ENCODE measurements at places on chromosomes 5 and 9. TPM values are rescaled to one million over a fixed set of nuclear protein-coding genes. Genes with fewer than 3 reads are reported as not detected.

- DNase-seq = no peak
- no peaks in the 10 kb centered on the region for H3K4me1 ChIP-seq
- peaks cover 27% of the 10 kb centered on the region for H3K36me3 ChIP-seq
- H3K27ac ChIP-seq = no peak overlapping the region
Measured at GRCh38 chr9:123065196-123065595, 31.7 kb downstream of the GPR21 start.

GRCh38 chr9:6855860-6856259 is 98.1 kb downstream of the KDM4C start:
- H3K4me3 ChIP-seq = no peak overlapping the region
- H3K27me3 ChIP-seq = no peaks in the 10 kb centered on the region
- DNase-seq = no peak
- H3K36me3 ChIP-seq = peaks cover 17% of the 10 kb centered on the region
- no peak overlapping the region for H3K27ac ChIP-seq

DNA sequence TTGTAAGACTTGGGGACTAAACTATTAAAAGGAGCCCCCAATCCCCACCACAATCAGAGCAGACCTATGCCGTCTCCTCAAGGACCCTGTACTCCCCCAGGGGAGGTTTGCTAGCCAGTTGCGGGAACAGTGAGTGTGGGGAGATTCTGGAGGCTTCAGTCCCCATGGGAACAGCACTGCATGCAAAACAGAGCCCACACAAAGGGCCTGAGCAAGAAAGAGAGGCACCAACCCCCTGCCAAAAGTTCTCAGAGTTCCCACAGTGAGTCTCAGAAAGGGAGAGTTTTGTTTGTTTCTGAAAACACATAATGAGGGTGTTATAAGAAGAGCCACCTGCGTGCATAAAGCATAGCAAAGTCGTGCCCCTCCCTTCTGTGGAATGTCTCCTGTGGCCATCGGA is 56.6 kb downstream of the CFAP90 start:
- no peaks in the 10 kb centered on the region for H3K4me1 ChIP-seq
- H3K27me3 ChIP-seq = no peaks in the 10 kb centered on the region
- H3K4me3 ChIP-seq = no peak overlapping the region
- no peak overlapping the region for H3K27ac ChIP-seq

DNA sequence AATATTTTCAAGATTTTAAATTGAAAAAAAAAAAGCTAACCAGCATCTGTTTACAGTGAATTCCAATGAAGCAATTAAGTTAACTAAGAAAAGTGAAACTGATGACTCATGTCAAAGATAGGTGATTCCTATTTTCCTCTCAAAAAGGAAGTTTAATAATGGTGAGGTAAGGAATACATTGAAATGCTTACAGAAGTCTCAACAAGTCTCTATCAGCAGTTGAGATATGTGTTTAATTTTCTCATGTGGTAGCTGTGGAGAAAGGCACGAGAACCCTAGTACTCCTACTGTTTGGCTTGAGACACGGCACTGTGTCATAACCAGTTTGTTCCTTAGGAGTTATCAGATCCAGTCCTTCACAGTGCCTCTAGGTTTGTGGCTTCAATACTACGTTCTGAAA is 114.5 kb downstream of the SLC25A46 start:
- H3K36me3 ChIP-seq = no peaks in the 10 kb centered on the region
- no peaks in the 10 kb centered on the region for H3K4me1 ChIP-seq
- no peak overlapping the region for H3K4me3 ChIP-seq
- DNase-seq = no peak
- no peaks in the 10 kb centered on the region for H3K27me3 ChIP-seq
- H3K27ac ChIP-seq = no peak overlapping the region

- H3K27me3 ChIP-seq = no peaks in the 10 kb centered on the region
- no peak overlapping the region for H3K27ac ChIP-seq
- H3K4me1 ChIP-seq = no peaks in the 10 kb centered on the region
- no peaks in the 10 kb centered on the region for H3K36me3 ChIP-seq
Measured at GRCh38 chr9:83238871-83239640, 176.1 kb upstream of the RASEF start.

- H3K4me3 ChIP-seq = no peak overlapping the region
- no peaks in the 10 kb centered on the region for H3K36me3 ChIP-seq
- H3K27ac ChIP-seq = no peak overlapping the region
- no peaks in the 10 kb centered on the region for H3K4me1 ChIP-seq
- H3K27me3 ChIP-seq = no peaks in the 10 kb centered on the region
Measured at GRCh38 chr5:167770461-167770860, 521.0 kb upstream of the WWC1 start.

DNA sequence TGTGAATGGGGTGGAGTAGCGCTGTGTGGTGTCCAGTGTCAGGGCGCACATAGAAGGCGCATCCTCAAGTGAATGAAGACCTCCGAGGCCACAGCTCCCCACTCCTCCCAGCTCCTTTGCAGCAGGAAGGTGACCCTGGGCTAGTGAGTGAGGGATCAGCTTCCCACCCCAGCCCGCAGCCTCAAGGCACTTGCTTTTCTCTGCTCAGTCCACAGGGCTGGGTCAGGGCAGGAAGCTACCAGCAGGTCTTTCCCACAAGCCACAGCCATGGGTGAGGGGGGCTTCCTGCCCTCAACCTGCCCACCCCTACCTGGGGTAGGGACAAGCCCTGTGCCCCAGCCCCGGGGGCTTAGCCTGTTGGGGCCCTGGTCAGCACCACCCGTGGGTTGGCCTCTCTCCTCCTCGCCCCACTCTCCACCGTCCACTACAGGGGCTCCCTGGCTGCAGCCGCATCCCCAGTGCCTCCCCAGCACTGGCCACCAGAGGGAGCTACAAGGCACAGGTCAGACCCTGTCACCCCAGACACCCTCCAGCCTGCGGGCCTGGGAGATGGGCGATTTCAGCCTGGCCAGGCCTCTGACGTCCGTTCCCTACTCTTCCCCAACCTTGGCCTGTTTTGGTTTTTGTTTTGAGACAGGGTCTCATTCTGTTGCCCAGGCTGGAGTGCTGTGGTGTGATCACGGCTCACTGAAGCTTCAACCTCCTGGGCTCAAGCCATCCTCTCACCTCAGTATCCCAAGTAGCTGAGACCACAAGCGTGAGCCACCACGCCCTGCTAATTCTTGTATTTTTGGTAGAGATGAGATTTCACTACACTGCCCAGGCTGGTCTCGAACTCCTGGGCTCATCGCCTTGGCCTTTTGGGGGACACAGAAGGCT is 1.3 kb upstream of the ABCA2 start:
- no peaks in the 10 kb centered on the region for H3K27me3 ChIP-seq
- DNase-seq = peak; percentile 83
- H3K27ac ChIP-seq = peak overlapping the region; percentile 73
- peak overlapping the region; percentile 68 for H3K4me3 ChIP-seq
- peaks cover 92% of the 10 kb centered on the region for H3K4me1 ChIP-seq

DNA sequence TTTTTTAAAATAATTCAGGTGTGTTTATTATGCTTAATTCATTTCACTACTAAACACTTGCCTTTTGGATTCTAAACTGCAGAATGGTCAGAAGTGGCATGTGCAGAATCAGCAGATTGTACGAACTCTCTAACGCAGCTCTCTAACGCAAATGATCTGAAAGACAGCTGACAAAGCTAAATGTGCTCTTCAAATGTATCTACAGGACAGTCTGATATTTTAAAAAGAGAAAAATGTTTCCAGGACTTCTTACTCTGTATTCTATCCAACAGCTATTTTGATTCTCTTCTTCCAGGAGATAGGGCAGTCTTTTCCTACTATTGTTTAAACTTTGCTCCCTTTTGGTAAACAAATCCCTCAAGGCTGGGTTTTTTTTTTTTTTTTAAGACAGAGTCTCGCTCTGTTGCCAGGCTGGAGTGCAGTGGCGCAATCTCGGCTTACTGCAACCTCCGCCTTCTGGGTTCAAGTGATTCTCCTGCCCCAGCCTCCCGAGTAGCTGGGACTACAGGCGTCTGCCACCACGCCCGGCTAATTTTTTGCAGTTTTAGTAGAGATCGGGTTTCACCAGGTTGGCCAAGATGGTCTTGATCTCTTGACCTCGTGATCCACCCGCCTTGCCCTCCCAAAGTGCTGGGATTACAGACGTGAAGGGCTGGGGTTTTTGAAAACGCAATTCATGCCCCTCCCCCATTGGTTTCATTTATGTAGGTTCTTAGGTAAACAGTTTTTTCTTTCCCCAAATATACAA is 1.2 kb downstream of the NMRK1 start:
- peaks cover 9% of the 10 kb centered on the region for H3K36me3 ChIP-seq
- H3K4me1 ChIP-seq = peaks cover 35% of the 10 kb centered on the region
- peak overlapping the region; percentile 91 for H3K27ac ChIP-seq

DNA sequence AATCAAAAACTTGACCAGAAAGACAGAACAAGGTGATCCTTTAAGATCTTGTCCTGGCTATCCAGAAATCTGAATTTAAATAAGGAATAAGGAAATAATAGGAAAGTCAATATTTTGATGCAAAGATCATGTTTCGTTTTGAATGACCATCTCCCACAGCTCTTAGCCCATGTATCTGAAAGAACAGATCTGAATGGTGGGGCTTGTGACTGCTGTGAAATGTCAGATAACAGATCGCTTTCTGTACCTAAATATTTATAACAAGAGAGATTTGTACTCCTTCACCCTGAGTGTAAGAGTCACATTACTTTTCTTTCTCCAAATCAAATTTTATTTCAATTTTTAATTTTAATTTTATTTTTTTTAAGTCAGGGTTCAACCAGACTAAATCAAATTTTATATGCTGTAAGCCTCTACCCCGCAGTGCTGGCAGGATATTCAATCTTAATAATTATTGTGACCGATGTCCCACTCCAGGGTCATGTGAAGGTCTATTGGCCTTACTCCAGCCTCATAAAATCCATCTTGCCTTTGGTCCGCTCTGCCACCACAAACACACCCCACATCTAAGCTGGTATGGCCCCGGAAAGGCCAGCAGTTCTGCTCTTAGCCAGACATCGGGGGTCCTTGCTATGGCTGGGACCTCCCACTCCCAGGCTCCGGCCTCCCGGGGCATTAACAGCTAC is 7.0 kb upstream of the SLC26A2 start:
- H3K4me1 ChIP-seq = no peaks in the 10 kb centered on the region
- no peak overlapping the region for H3K27ac ChIP-seq
- DNase-seq = no peak
- H3K4me3 ChIP-seq = no peak overlapping the region
- H3K36me3 ChIP-seq = no peaks in the 10 kb centered on the region

DNA sequence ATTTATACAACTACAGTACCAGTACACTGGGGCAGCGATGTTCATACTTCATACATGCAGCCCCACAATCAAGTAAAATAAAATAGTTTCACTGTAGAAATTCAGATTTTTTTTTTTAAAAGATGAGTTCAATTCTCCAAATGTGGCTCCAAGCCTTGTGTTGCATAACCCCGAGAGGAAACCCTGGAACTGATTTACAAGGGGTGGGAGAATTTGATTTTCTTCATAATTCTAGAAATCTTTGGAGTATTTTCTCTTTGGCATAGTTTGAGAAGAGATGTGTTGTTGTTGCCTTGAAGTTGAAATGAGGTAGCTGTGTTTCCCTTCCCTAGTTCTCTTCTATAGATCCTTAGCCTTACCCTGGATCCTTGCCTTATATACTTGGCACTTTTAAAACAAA is 3.1 kb downstream of the RHOBTB3 start:
- no peak overlapping the region for H3K4me3 ChIP-seq
- no peaks in the 10 kb centered on the region for H3K27me3 ChIP-seq
- H3K4me1 ChIP-seq = peaks cover 8% of the 10 kb centered on the region
- H3K36me3 ChIP-seq = peaks cover 2% of the 10 kb centered on the region
- no peak for DNase-seq

DNA sequence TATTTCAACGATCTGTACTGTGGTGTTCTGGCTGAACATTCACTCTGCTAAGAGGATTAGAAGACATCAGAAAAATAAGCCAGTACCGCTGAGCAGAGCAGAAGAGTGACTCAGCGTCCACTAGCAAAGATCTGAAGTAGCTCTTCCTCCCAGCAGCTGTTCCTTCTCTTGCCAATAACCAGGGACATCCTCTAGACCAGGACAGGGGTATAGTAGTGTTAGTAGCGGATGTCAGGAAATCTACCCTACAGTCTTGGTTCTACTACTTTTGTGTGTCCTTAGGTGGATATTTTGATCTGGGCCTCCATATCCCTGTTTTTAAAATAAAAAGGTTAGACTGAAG is 103.6 kb downstream of the TSSK1B start:
- H3K27me3 ChIP-seq = no peaks in the 10 kb centered on the region
- H3K27ac ChIP-seq = no peak overlapping the region
- H3K4me3 ChIP-seq = no peak overlapping the region
- H3K36me3 ChIP-seq = no peaks in the 10 kb centered on the region
- peaks cover 3% of the 10 kb centered on the region for H3K4me1 ChIP-seq
- no peak for DNase-seq

DNA sequence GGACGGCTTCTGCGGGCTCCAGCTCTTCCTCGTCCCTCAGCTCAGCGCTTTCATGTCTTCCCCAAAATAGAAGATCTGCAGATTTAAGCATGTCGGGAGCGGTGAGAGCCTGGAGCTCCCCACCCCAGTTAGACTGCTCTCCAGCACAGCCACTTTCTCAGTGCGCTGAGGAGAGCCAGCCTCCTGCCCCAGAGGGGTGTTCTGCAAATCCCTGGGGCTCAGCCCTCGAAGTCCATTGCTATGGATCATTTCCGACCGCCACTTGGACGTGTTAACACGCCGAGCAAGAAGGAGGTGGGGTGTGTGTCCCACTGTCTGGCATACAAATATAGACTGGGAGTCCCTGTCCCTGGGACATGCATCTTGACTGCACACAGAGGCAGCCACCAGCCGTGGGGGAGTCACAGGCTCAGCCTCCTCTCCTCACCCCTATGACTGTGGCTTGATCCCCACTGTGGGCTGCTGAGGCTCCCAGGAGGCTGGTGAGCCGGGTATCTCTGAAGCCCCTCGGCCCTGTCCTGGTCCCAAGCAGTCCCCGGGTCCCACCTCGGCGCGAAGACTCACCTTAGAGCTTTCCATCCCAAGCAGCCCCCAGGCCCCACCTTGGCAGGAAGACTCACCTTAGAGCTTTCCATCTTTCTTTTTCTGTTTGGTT is 30.0 kb upstream of the RNF130 start:
- no peaks in the 10 kb centered on the region for H3K4me1 ChIP-seq
- no peak for DNase-seq
- no peak overlapping the region for H3K4me3 ChIP-seq
- no peaks in the 10 kb centered on the region for H3K27me3 ChIP-seq

DNA sequence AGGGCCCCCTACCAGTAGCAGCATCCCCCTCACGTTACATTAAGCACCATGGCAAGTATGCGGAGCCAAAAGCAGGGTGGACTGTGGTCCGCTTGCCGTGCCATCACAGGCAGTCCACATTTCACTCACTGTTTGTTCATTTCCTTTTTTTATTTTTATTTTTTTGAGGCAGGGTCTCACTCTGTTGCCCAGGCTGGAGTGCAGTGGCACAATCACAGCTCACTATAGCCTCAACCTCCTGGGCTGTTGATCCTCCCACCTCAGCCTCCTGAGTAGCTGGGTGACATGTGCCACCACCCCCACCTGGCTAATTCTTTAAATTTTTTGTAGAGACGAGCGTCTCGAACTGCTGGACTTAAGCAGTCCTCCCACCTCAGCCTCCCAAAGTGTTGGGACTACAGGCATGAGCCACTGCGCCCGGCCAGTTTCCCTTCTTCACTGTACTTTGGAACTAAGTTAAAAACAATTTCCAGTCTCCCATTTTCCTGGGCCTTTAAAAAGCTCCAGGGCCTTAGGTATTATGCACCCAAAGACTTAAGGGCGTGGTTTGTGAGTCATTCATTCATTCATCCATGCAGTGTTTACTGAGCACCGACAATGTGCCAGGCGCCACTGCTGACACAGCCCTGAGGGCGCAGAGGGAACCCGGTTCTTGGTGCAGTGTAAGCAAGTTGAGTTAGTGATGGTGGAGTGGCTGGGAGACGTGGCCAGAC is 19.9 kb downstream of the PRRX2 start:
- no peaks in the 10 kb centered on the region for H3K27me3 ChIP-seq
- DNase-seq = no peak
- H3K27ac ChIP-seq = no peak overlapping the region
- H3K4me3 ChIP-seq = no peak overlapping the region

Gene ARHGEF37
- not detected for total RNA-seq

Gene SPATA9
- total RNA-seq = 2.1 TPM

Gene LPAR1
- total RNA-seq = 0.50 TPM

Measured in natural killer cell (primary cell).